ENCODE measurements at places on chromosomes 3 and 15.
A peak's percentile ranks its signal among the peaks of the same experiment; 100 is the strongest.

- DNase-seq, result no peak
Measured at GRCh38 chr15:80442728-80443403, 38.7 kb downstream of the ARNT2 start.

GRCh38 chr3:172069478-172069877 is 30.1 kb downstream of the FNDC3B start:
- no peak for DNase-seq

GRCh38 chr15:79601405-79602086 is 169.4 kb downstream of the MINAR1 start:
- DNase-seq, result no peak

- no peak for DNase-seq
Measured at GRCh38 chr3:57007521-57008460, 52.7 kb upstream of the SPATA12 start.

- peak; percentile 41 for DNase-seq
Measured at GRCh38 chr15:77944002-77944867, 133.3 kb downstream of the TBC1D2B start.

DNA sequence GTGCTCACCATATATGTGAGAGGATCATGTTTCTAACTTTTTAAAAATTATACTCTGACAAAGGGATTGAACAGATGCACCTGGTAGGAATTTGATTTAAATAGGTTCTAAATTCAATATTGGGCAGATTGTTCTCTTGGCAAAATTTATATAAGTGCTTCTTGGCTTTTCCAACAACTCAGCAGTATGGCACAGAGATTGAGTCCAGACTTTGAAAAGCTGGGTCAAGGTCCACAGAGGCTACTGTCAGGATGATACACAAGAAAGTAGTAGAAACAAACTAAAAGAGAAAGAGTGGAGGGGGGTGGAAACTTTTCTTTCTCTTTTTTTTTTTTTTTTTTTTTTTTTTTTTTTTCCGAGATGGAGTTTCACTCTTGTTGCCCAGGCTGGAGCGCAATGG is 203.2 kb upstream of the ADAMTS9 start:
- no peak for DNase-seq

DNA sequence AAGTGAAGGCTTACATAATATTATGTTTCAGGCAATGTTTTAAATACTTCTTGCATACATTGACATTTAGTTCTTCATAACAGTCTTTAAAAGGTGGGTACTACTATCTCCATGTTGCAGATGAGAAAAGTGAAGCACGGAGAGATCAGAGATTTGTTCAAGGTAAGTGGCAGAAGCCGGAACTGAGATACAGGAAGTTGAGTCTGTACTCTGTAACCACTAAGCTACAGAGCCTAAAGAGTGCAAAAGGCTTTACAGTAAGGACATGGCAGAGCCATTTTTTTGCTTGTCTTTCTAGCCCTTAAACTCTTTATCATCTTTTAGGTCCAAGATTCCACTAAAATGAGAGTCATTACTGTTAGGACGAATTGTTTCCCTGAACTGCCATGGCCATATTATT is 186.5 kb upstream of the PEX5L start:
- DNase-seq, result no peak

GRCh38 chr3:50258029-50258680 is 10.8 kb upstream of the SEMA3B start:
- no peak for DNase-seq

DNA sequence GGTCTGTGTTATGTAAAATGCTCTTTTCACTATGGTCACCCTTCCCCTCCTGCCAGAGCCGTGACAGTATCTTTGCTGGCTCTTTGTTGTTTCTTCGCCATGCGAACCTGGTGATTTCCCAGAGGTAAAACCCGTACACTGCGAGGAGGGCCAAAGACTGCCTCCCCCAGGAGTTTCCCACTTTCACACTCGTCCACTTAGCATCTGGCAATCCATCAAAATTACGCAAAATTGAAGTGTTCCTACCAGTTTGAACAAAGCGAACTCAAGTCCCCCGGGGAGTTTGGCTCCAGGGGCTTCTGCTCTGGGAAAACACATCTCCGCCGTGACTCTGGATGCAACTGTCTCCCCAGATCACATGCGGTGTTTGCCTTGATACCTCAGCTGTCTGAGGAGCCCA is 239.9 kb downstream of the FAM43A start:
- DNase-seq, result no peak
